A549 treated with ZK216348 at 1 μM for 4 hours (cell line): ENCODE measurements at places on chromosomes 11 and 22. TPM values are rescaled to one million over a fixed set of nuclear protein-coding genes. Genes with fewer than 3 reads are reported as not detected.

BCO2 gene
- 0.49 to 1.9 TPM (median 1.6 TPM) in 5 replicates for total RNA-seq

OR2AG2 gene
- not detected in 5 replicates for total RNA-seq

CRYBB2 gene
- not detected in 5 replicates for total RNA-seq

ZP1 gene
- total RNA-seq, result 0.22 to 0.64 TPM (median 0.32 TPM) in 4 of 5 replicates, not detected in the other

SNX32 gene
- not detected in 5 replicates for total RNA-seq

TMA7B gene
- not detected in 5 replicates for total RNA-seq

KRTAP5-9 gene
- not detected in 5 replicates for total RNA-seq

CCDC88B gene
- 9.6 to 15.0 TPM (median 10.9 TPM) in 5 replicates for total RNA-seq

ANKK1 gene
- not detected in 5 replicates for total RNA-seq

POU2AF2 gene
- not detected in 5 replicates for total RNA-seq

PTPN5 gene
- 0.05 TPM in 1 of 5 replicates, not detected in the others for total RNA-seq

DNAJC4 gene
- total RNA-seq, result 12.1 to 26.8 TPM (median 22.3 TPM) in 5 replicates

C22orf42 gene
- total RNA-seq, result not detected in 5 replicates

C11orf24 gene
- 49.2 to 63.5 TPM (median 61.6 TPM) in 5 replicates for total RNA-seq

TTLL12 gene
- total RNA-seq, result 14.5 to 24.2 TPM (median 23.5 TPM) in 5 replicates

PVALB gene
- total RNA-seq, result not detected in 5 replicates

GRK3 gene
- total RNA-seq, result 3.0 to 4.3 TPM (median 3.5 TPM) in 5 replicates

TEX54 gene
- total RNA-seq, result not detected in 5 replicates

B4GALNT4 gene
- total RNA-seq, result 11.3 to 21.7 TPM (median 14.1 TPM) in 5 replicates

OR5A1 gene
- not detected in 5 replicates for total RNA-seq

MMP26 gene
- total RNA-seq, result not detected in 5 replicates

SLC22A12 gene
- not detected in 5 replicates for total RNA-seq

SYVN1 gene
- 24.2 to 45.2 TPM (median 43.1 TPM) in 5 replicates for total RNA-seq
